Stimulated activated CD4-positive, alpha-beta T cell treated with anti-CD3 and anti-CD28 coated beads, Interleukin-15, amount 100 ng/mL, for 48 hours (primary cell): ENCODE measurements at places on chromosomes 4 and X.

DNA sequence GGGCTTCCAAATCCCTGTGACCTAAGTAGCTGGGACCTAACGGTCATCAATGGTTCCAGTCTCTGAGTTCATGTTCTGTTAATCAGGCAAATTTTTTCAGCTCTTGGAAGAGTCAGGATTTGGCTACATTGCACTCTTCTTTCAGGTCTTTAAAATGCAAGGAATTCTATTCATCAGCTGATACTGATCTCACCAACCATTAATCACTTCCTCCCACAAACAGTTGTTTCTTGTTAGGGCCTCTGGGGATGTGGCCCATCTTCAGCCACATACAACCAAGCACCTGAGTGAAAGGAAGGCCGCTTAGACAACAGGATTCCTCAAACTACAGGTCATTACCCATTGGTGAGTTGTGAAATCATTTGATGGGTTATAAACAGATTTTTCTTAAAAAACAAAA is 71.7 kb downstream of the FANCB start:
- DNase-seq, result no peak

- no peak for DNase-seq
Measured at GRCh38 chrX:15988661-15989603, 134.3 kb upstream of the AP1S2 start.

DNA sequence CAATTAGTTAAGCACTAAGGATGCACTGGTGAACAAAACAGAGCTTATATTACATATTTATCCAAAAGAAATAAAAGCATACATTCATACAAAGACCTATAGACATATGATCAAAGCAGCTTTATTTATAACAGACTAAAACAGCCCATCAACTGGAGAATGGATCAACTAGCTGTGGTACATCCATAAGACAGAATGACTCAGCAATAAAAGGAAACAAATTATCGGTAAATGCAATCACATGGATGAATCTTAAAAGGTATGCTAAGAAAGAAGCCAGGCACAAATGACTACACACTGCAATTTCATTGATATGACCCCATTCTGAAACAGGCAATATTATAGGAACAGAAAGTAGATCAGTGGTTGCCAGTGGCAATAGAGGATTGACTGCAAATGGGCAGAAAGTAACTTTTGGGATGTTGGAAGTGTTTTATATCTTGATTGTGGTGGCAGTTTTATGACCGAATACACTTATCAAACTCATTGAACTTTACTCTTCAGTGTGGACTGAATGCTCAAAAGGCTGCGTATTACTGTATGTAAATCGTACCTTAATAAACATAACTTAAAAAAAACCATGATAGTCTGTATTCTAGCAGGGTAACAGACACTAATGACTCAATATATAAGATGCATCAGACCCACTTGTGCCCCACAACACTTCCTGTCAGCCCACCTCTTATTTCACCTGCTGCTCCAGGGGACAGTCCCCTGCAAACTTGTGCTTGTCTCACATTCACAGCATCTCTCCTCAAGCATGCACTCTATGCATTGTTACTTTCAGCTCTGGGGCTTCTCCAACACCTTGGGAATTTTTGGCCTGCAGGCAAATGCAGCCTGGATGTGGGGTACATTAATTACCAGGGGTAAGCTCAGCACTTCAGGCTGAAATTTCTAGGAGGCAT is 59.1 kb downstream of the MID1IP1 start:
- no peak for DNase-seq

DNA sequence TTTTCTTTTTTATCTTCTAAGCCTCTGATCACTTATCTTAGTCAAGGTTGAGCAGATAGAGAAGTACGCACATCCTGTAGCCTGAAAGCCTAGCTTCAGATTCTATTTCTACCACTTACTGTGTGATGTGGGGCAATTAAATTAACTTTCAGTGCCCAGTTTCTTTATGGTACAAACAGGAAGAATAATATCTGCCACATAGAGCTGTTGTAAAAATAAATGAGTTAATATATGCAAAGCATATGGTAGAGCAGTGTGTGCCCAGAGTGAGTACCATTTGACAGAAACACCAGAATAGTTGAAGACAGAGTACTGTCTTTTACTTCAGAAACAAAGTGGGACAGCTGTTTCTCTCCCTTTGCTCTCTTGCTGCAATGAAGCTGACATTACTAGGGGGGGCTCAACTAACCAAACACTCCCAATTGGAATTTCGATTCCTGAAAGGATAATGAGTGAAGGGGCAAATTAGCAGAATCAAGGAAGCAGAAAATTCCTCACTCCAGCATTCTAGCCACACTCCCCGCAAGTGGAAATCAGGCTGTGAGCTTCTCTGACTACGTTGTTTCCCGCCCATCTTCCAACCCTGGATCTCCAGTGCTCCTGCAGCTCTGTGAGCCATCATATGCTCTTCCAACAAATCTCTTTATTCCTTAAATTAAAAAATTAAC is 80.4 kb downstream of the MAPK10 start:
- no peak for DNase-seq

GRCh38 chrX:78624426-78624825 is 34.7 kb downstream of the RTL3 start:
- no peak for DNase-seq

DNA sequence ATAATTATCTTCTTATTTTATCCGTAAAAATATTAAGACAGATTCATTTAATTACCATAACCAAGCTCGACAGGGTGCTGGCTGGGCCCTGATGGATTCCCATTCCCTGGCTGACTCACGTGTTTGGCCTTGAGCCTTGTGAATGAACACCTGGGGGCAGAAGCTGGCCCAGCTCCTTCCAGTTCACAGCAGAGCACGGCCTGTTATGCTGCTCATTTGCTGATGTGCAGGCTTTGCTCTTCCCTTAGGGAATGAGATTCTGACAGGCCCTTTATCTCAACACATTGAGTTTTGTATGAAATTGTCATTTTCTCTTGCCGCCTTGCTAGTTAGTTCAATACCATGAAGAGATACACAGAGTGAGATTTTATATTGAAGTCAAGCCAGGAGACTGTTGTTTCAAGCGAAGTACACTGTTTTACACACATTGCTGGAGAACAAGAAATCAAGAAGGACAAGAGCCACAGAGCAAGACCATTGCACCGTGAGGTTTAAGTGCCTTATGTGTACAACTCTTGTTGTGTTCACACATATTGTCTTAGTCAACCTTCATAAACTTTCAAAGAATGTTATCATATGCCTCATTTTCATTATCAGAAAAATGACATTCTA is 1583.3 kb downstream of the STIM2 start:
- DNase-seq, result no peak

DNA sequence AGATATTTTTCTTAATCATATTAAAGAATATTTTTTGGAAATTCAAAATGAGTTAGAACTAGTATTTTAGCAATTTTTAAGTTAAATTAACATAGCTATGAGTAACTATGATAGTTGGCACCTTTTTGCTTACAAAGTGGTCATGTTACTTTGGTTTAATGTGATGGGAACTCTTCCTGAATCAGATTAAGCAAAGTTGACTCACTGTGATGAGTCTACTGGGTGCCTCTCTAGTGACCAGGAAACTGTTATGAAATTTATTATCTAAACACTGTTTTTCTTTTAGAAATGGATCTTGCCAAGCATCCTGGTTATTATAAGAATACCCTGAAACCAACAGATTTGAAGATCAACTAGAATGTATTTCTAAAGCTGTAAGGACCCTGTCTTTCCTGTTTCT is 985.8 kb downstream of the TRAM1L1 start:
- DNase-seq, result no peak

DNA sequence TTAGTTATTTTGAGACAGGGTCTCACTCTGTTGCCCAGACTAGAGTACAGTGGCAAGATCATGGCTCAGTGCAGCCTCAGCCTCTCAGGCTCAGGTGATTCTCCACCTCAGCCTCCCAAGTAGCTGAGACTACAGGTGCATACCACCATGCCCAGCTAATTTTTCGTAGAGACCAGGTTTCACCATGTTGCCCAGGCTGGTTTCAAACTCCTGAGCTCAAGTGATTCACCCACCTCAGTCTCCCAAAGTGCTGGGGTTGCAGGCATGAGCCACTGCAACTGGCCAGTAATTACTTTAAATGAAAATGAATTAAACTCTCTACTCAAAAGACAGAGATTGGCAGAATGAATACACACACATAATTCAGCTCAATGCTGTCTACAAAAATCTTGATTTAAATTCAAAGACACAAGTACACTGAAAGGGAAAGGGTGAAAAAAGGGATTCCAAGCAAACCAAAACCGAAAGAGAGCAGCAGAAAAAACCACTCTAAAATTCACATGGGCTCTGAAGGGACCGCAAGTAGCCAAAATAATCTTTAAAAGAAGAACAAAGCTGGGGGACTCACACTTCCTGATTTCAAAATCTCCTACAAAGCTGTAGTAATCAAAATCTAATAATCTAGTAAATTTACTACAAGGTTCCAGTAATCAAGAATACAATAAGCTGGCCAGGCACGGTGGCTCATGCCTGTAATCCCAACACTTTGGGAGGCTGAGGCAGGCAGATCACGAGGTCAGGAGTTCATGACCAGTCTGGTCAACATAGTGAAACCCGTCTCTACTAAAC is 11.8 kb upstream of the SPON2 start:
- no peak for DNase-seq

DNA sequence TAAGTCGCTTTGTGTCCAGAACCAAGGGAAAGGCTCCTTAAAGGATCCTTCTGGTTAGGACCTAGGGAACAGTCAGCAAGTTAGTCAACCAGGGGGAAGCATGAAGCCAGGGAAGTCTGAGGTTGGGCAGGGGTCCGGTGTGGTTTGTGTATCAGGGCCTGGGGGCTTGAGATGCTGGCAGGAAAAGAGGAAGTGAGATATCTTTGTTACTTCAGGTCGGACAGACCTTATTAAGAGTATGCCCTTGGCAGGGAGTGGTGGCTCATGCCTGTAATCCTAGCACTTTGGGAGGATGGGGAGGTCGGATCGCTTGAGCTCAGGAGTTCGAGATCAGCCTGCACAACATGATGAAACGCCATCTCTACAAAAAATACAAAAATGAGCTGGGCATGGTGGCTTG is 52.3 kb upstream of the TRPC5OS start:
- no peak for DNase-seq

- no peak for DNase-seq
Measured at GRCh38 chr4:186936496-186937375, 213.1 kb upstream of the FAT1 start.

GRCh38 chrX:43961699-43962098 is 11.5 kb downstream of the NDP start:
- DNase-seq, result no peak

GRCh38 chr4:1097553-1097952 is 15.8 kb downstream of the RNF212 start:
- DNase-seq, result no peak

DNA sequence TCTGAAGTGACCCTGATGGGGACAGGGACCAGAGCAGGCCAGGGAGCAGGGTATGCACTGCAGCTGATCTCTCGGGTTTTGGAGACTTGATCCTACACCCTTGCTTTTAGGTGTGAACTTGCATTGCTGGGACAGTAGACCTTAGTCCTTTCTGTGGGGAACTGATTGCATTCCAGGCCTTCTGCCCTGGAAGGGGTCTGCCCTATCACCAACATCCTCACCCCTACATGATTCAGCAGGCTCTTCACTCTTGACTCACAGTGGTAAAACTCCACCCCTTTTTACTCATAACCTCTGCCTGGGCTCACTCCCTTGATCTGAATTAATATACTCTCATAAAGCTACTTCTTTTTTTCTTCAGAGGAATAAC is 6.6 kb upstream of the DDX60L start:
- DNase-seq, result no peak

GRCh38 chr4:2359591-2360395 is 58.7 kb downstream of the ZFYVE28 start:
- DNase-seq, result no peak

DNA sequence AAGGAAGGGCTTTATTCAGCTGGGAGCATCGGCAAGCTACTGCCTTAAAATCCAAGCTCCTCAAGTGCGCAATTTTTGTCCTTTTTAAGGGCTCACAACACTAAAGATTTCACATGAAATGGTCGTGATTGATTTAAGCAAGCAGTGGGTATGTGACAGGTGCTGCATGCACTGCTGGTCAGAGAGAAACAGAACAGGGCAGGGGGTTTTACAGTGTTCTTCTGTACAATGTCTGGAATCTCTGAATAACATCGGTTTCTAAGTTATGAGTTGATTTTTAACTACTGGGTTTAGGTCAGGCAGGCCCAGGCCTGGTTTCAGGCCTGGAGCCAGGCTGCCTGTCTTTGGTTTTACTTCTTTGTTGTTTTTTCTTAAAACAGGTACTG is 6.0 kb downstream of the UGT2B17 start:
- DNase-seq, result no peak

DNA sequence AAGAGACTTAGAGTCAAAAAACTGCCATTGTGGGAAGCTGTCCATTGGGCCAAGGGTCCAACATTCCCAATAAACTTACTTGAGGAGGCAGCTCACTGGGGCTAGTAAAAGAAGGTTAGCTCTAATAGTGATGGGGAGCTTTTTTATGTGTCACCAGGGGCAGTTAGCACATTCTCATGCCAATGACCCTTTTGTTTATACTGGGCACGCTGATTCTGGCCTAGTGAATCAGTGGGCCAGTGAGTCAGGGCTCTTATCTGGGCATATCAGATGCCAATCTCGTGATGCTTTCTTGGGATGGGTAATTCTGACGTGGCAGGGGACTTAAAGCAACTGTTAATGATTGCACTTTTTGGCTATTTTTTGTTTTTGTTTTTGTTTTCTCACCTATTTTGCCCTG is 27.8 kb downstream of the TCEAL1 start:
- DNase-seq, result no peak

DNA sequence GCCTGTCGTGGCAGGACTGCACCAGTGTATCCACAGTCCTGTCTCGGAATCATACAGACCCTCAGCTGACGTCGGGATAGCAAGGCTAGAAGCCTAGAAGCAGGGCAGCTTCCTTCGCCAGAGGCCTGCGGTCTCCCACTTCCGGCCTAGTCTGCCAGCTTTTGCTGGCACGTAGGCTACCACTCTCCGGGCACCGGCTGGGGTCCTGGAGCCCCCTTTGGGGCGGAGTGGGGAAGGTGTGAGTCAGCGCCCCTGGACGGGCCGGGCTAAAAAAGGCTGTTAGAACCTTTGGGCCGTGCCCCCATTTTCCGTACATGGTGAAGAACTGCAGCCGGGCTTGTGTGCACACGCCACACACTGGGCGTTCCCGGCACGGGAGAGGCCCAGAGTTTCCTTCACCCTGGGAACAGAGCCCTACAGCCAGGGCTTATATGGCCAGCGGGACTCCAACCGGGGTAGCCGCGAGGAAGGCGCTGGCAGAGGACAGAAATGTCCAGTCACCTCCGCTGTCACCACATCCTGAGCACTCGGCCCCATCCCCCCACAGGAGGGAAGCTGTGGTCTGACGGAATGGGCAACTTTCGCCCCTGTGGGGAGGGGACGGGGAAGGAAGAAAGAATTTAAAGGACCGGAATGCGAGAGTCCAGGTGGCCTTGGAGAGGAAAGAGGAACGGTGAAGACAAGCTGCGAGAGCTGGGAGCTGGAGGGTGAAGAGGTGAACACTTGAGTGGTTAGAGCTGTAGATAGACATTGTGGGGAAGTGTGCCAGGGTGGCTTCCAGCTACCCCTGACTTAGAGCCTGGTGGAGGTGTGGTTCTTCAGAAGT is 4.6 kb downstream of the MAGIX start:
- DNase-seq, result peak; percentile 50

DNA sequence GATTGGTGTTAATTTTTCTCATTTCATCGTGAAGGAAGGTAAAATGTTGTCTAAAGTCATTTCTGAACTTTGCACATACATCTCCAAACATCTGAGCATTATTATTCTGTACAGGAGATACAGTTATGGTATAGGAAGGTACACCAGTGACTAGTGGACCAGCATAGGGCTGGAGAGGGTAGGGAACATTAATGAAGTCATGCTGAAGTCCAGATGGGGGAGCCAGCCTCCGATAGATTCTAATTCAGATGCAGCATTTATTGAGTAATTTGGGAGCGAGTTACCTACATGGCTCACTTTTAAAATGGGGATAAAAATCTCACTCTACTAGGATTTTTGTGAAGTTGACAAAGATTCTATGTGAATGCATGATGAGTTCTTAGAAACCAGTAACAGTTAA is 34.9 kb downstream of the AMELX start:
- DNase-seq, result no peak
